ENCODE measurements at places on chromosomes 2 and 18.

GRCh38 chr2:81551040-81551634 lies 1246.6 kb upstream of the LRRTM1 start:
- no peak for DNase-seq

GRCh38 chr2:10501451-10501961 lies 53.4 kb upstream of the ODC1 start:
- DNase-seq: no peak

DNA sequence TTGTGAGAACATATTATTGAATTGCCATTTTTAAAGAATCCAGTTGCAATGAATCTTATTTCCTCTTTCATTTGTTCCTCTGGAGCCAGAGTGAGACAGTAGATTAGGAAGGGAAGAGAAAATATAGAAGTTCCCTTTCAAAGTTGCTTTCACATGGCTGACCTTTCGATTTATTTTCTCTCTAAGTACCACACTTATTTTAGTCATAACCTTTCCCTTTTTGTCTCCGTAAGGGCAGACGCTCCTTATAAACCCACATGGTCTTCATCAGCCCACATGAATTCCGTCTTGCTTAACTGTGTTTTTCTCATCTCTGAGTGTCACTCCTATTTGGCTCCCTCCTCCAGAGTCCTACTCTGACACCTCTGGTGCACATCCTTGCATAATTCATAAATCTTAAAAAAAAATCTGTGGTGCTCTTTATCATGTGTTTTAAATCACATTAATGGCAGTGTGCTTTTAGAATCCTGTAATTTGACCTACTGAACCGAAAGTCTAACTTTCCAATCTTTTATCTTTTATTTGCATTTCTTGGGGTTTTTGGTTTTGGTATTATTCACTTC lies 38.5 kb upstream of the ZNF396 start:
- no peak for DNase-seq

DNA sequence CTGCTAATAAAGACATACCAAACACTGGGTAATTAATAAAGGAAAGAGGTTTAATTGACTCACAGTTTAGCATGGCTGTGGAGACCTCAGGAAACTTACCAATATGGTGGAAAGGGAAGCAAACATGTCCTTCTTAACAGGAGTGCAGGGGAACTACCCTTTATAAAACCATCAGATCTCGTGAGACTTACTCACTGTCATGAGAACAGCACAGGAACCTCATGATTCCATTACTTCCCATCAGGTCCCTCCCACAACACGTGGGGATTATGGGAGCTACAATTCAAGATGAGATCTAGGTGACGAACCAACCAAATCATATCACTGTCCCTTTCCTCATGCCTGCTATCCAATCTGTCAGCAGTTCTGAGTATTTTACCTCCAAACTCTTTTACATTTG lies 586.7 kb downstream of the TDRD15 start:
- no peak for DNase-seq

DNA sequence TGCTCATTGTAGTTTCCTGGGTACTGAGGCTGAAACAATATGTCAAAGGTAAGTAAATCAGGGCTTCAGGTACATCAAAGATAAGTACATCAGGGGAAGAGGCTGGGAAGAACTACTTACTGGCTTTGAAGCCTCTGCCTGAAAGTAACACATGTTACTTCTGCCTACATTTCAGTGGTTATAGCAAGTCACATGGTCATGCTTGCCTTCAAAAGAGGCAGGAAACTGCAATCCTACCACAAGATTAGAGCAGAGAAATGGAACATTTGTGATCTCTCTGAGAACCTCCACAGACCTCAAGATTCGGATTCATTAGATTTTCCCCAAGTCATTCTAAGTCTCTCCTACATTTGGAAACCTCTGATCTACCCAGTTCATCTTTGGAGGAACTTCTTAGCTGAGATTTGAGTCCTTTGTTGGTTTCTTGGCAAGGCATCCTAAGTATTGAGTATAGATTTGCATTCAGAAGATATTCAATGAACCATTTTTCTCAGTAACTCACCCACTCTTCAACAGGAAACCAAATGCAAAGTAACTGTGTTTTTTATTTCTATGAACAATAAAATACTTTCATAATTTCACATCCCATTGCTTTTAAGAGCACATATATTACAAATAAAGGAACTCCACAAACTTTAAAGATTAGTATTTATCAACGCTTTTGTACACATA lies 48.5 kb upstream of the CCDC195 start:
- no peak for DNase-seq

DNA sequence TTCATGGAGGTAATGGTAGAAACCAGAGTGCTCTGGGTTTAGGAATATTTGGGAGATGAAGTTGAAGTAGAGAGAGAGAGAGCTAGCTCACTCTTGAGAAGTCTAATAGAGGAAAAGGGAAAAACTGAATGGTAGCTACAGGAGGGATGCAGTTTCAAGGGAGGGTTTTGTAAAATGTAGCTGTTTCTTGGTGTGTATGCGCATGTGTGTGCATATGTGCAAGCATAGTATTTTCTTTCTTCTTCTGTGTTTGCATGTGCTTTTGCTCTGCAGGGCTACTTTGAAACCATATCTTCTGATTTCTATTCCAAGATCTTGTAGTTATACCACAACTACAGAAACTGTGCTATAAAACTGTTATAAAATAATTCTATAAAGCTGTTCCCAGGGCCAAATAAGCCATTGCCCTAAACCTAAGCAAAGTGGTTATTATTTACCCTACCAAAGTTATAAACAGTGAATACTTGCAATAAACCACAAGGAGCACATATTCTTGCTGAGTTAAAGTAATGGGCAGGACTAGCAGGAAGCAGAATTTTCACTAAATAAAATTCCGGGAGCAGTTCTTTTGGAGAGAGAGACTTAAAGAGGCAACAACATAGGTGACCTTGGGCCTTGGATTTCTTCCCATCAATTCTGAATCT lies 145.3 kb upstream of the ZNF521 start:
- DNase-seq: no peak

DNA sequence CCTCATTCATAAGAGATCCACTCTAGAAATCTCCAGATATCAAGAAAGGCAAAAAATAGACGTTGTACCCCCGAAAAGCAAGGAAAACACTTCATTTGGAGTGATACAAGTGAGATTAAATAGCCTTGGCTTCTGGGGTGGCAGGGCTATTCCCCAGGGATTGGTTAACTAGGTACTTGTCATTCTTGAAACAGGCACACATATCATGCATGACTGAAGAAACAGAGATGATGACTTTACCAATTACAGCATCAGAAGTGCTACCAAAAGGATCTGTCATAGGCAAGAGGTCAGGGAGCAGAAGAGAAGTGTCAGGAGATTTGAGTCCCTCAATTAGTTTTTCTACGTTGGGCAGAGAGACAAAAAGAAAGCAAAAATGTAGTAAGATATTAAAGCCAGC lies 45.2 kb upstream of the NFU1 start:
- no peak for DNase-seq

DNA sequence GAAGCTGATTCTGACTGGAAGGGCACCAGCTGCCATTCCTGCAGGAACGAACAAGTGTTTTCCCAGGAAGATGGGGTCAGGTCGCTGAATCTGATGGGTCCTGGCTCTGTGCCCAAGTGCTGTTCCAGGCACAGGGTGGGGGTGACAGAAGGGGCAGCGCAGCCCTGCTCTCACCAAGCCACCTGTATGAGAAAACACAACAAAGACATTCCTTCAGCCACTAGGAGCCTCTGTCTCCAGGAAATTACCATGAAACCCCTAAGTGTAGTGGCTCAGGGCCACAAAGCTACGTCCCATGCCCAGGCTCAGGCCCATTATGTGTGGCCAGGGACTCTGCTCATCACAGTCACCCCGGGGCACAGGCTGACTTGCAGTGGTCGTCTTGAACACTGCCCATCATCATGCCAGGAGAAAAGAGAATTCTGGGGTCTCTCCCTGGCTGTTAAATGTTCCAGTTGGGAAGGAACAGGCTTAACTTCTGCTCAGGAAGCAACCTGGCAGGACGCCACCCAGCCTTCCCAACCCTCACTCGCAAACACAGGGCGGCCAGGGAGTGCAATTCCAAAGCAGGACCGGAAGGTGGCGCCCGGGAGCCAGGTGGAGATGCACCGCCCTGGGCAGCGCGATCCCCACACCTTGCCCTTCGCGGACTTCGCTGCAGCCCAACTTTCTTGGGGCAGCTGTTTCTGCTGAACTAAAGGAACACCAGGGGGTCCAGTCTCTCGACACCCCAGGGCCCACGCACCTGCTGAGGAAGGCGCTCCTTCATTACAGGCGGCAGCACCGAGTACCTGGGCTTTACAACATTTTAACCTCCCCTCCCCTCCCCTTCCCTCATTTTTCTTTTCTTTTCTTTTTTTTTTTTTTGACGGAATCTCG lies 11.0 kb upstream of the SFTPB start:
- DNase-seq: no peak

GRCh38 chr18:43805646-43806194 lies 528.4 kb upstream of the SYT4 start:
- no peak for DNase-seq

- no peak for DNase-seq
These were observed 89.5 kb downstream of the PXDN start for GRCh38 chr2:1654696-1655374.

GRCh38 chr2:127535918-127536317 lies 435 bp downstream of the MYO7B start:
- DNase-seq: no peak

DNA sequence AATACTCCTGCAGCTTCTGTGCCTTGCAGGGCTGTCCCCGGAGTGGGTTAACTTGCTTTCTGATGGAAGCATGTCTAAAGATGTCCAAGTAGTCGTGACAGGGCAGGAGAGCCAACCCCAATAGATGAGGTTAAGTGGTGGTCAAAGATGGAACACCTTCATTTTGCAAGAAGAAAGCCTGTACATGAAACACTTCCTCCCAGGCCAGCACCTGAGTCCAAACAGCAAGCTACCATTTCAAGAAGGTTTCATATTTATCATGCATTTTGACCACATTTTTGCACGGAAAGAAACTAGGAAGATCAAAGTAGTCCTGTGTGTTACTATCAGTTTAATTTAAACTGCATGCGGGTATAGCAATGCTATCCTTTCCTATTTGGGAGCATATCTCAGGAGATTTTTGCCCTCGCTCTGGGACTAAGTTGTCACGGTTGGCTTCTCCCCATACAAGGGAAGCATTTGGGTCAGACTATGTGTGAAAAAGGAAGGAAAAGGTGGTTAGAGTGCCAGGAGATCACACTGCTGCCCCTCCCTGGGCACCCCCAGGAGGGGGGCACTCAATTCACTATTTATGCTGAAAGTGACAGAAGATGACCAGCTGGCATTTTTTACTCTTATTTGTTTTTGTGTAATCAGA lies 187.6 kb downstream of the ZNF521 start:
- no peak for DNase-seq

DNA sequence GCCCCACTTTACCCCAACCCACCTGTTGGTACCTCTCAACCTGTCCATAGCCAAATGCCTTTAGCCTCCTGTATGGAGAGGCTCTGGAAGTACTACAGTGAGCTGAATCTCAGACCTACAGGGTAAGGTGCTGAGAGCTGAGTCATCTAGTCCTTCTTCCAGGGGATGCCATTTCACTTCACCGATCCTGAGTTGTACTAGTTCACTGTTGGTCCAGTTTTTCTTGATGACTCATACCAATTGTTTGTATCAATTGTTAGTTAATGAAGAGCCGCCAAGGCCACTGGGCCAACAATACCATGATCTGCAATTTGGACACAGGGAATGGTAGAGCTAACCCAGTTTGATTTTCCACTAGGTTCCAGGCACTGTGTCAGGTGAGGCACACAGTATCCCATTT lies 257.0 kb downstream of the CLIP4 start:
- no peak for DNase-seq

- no peak for DNase-seq
These were observed 32.7 kb upstream of the ZDBF2 start for GRCh38 chr2:206241736-206242135.

- DNase-seq: no peak
These were observed 60.8 kb downstream of the ABCG8 start for GRCh38 chr2:43899589-43899988.

DNA sequence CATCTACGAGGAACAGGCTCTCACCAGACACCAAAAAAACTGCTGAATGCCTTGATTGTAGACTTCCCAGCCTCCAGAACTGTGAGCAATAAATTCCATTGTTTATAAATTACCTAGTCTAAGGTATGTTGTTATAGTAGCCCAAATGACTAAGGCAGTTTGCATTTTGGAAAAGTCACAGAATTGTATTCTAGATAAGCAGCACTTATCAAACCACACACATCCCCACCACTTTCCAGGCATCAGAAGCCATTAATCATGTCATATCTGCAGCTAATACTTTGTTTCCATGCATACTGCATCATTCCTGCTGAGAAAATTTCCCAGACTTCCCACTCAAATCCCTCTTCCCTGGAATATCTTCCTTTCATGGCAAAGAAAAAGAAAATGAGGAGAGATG lies 187.2 kb downstream of the INO80D start:
- DNase-seq: no peak

GRCh38 chr2:240501531-240501991 lies 56.2 kb downstream of the ANKMY1 start:
- DNase-seq: no peak

DNA sequence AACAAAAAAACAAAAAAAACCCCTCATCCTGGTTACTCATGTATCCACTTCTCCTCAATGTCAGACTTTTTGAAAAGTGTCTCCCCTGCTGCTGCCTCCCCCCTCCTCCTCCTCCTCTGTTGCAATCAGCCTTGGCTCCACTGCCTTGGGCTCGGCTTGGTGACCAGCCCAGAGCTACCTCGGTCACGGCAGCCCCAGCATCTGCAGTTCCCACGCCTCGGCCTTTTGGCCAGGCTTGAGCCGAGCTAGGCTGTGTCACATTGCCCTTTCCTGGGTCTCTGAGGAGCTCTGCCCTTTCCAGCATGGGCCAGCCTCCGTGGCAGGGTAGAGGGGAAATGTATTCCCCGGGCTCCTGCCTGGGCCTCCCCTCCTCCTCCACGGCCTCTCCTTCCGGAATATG lies 22.7 kb upstream of the INHBB start:
- DNase-seq: peak; percentile 44

DNA sequence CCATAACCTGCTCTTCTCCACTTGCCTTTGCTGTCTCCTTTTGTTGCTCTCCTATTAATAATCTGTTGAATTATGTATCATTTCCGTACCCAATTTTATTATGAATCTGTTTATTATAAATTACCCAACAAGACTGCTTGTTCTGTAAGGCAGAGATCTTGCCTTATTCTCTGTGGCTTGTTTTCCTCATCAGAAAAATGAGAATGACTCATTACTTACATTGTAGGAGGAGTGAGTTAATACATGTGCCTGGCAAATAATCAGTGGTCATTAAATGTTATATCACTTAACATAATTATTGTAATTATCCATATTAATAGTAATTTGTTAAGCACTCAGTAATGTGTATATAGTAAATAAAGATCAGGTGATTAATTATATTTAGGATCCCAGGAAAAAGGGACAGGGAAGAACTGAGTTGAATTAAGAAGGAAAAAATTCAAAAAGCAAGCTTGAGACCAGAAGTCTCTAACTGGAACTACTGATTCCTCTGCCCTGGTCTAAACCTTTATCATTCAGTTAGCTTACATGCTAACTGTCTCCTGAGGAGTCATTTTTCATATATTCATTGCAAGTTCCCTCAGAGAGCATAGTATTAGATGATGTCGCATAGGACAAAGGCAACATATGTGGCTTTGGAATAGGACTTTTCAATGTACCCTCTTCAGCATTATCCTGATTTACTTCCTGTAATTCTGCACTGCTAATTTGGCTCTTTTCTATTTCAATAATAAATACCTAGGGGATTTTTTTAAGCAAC lies 335.7 kb downstream of the GALNT13 start:
- DNase-seq: no peak

GRCh38 chr2:206558492-206558891 lies 83.8 kb upstream of the FAM237A start:
- no peak for DNase-seq

Measured in AG09319 (cell line).